ENCODE measurements at places on chromosomes 7 and 10.
A peak's percentile ranks its signal among the peaks of the same experiment; 100 is the strongest.

- DNase-seq = no peak
Observed at GRCh38 chr7:34452363-34452762, 205.7 kb upstream of the NPSR1 start.

DNA sequence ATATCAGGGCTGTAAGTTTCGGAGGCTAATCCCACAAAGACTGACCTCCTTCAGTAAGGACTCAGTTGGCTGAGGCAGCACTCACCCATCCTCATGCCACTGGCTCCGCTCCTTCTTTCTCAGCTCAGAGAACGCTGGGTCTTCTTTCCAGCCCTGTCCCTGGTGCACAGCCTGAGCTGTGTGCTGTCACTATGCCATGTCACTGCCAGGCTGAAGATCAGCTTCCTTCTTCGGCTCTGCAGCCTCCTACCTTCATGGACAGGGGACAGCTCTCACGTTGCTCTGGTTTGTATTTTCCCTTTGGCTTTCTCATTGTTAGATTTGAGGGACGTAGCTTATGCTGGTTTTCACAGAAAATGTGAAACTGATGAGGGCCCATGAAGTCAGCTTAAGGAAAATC lies 437.3 kb downstream of the GLRX3 start:
- DNase-seq = no peak

GRCh38 chr10:63666836-63667383 lies 145.7 kb downstream of the REEP3 start:
- peak; percentile 96 for DNase-seq

DNA sequence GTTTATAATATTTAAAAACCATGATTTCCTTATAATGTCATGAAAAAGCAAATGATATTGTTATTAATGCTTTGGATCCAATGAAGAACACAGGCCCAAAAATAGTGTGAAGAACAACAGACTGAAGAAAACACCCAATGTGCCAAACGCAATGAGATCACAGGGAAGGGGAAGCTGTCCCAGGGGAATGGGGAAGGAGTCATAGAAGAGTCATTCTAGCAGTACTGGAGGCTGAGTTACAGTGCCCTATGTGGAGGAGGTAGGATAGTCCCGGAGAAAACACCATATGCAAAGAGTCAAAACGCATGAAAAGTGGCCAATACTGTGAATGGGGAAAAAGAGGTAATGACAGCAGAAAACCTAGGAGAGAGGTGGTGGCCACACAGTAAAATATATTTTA lies 50.9 kb downstream of the TPK1 start:
- DNase-seq = peak; percentile 59

- no peak for DNase-seq
Observed at GRCh38 chr10:110368002-110368401, 63.3 kb upstream of the SMNDC1 start.

DNA sequence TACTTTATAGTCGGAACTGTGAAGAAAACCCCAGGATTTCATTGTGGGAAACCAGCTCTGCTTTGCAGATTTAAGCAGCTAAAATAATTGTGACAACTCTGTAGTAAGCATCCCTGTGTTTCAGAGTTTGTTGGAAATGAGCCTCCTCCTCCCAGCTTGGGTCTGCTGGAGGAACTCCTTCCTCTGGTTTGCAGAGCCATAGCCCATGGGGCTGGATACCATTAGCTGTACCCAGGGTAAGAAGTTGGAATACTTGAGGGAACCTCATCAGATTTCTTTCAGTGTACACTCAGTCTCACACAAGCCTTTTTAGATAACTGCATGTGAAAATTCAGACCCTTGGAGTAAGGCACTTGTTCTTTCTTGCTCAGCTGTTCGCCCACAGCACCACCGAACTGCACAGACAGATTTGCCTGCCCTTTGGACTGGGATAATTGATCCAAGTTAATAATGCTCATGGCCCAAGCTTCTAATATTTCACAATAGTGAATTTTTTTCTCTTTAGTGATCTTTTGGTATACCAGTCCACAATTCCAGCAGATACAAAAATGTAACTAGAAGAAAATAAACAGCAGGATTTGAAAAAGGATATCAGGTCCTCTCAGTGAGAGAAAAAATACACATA lies 467.4 kb upstream of the FZD8 start:
- no peak for DNase-seq

DNA sequence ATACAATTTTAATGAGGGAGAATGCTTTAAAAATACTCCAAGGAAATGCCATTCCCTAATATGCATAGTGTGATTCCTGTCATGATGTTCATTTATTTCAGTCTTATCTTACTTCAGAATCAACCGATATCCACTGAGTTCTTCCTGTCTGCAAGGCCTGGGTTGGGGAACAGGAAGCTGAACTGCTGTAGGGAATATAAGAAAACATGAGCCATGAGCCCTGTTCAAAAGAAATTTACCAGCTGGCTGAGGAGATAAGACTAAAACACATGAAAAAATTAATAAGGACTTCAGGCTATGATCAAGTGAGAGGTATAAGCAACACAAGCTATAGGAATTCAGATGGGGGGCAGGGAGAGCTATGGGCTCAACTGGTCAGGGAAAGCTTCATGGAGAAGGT lies 184.7 kb downstream of the PLPP4 start:
- DNase-seq = no peak

DNA sequence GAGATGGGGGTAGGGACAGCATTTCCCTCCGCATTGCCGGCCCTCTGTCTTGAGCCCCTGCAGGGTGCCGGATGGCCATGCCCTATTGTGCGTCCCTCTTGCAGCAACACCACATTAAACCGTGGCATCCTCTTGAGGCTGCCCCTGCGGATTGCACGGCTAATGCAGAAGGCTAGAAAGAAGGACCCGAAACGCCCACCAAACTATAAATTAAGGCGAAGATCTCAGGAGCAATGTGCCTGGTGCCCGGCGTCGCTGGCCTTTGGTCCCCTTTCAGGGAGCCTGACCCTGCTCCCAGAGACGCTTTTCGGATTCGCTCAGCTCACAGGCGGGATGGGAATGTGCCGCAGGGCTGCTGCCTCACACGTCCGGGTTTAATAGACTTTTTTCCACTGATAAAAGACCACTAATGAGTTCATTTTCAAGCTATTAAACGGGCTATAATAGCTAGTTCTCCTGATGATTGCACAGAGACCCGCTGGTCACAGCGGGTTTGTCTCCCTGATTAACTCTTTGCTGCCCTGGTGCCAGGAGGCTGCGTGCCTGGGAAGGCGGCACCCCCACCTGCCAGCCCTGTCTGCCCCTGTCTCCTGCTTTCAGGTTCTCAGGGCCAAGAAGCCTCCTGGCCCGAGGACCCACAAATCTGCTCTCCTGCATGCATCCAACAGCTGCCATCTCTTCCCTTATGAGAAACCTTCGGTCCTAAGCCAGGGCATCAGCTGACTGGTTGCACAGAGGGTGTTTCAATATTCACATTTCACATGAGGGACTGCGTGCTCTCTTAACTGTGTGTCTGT lies 128.3 kb downstream of the ADARB2 start:
- no peak for DNase-seq

- peak; percentile 89 for DNase-seq
Observed at GRCh38 chr7:19920166-19920565, 146.7 kb upstream of the TMEM196 start.

GRCh38 chr7:1763033-1763432 lies 93.0 kb downstream of the ELFN1 start:
- DNase-seq = no peak

GRCh38 chr10:128879030-128879429 lies 588.0 kb upstream of the MGMT start:
- DNase-seq = no peak

GRCh38 chr10:4303045-4303444 lies 518.0 kb upstream of the KLF6 start:
- DNase-seq = peak; percentile 46

- DNase-seq = no peak
Observed at GRCh38 chr7:127629268-127629854, 11.4 kb upstream of the PAX4 start.

Measured in fibroblast of the aortic adventitia (primary cell).